ENCODE measurements at places on chromosomes 3 and 15.

- no peak for DNase-seq
These were observed 64.1 kb downstream of the LSM3 start for GRCh38 chr3:14242490-14243311.

- DNase-seq: no peak
These were observed 428.3 kb upstream of the ATP11B start for GRCh38 chr3:182364723-182365650.

DNA sequence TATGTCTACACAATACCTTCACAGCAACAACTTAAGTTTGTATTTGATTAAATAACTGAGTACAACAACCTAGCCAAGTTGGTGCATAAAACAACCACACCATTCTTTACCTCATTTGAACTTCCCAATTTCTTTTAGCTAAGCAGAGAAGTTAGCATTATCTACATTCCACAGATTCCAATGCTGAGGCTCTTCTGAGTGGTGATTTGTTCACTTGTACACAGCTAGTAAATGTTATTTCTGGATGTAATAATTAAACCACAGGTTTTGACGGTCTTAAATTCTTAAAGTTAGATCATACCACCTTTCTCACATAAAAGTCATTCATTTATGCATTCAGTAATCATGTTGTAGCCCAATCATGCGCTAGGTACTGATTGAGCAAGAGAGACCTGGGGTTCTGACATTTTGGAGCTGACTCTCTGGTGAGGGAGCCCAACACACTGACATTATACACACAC, 102.5 kb downstream of the SST start:
- no peak for DNase-seq

- DNase-seq: no peak
These were observed 23.1 kb upstream of the TXNRD3 start for GRCh38 chr3:126677862-126678503.

- no peak for DNase-seq
These were observed 102.5 kb downstream of the AKAP13 start for GRCh38 chr15:85482894-85483293.

DNA sequence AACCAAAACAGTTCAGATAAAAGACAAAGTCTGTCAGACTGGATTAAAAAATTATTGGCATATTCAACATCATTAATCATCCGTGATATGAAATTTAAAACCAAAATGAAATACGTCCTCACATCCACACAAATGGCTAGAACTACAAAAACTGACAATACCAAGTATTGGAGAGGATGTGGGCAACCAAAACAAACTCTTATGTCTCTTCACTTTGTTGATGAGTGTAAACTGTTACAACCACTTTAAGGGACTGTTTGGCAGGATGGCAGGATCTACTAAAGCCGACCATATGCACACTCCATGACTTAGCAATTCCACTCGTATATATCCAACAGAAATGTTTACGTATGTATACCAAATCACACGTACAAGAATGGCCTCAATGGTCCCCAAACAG, 24.8 kb upstream of the C15orf40 start:
- DNase-seq: no peak

DNA sequence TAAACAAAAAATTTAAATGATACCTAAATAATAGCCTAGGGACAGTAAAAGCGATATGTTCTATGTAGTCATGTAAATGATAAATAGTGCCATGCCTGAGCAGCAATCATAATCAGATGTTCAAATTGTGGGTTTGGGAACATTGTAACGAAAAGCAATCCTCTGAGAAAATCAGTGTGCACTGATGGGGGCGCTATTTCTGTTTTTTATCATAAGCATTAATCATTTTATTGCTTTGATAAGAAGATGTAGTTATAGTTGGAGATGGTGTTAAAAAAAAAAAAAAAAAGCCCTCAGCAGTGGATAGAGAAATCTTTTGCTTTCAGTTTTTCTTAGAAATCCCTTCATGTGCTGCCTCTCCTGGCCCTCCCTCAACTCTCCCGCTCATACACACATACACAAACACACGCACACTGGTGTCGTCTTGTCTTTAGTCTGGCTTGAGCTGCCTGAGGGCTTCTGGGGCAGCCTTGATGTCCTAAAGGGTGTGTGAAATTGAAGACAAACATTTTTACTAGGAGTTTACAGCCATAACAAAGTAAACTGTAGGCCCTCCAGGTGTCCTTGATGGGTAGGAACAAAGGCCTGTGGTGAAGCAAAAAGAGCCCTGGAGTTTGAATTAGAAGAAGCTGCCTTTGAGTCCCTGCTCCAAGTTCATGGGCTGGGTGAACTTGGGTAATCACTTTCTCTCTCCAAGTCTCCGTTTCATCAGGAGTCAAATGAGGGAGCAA, 428.1 kb downstream of the SOX2 start:
- no peak for DNase-seq

DNA sequence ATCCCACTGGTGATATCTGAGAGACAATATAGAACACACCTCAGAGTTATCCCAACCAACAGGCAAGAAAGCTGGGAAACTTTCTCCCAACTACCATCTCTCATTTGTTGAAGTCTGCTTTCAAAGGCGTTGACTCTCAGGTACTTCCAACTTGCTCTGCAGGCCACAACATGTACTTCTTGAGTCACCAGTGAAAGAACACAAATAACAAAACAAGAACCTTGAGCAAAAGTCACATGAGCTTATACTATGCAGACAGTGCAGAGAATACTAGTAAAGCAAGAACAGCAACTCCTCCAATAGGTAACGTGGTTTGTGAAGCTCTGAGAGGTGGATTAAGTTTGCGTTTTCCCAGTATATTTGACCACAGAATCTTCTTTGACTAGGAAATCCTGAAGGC, 20.6 kb downstream of the SNTN start:
- no peak for DNase-seq

DNA sequence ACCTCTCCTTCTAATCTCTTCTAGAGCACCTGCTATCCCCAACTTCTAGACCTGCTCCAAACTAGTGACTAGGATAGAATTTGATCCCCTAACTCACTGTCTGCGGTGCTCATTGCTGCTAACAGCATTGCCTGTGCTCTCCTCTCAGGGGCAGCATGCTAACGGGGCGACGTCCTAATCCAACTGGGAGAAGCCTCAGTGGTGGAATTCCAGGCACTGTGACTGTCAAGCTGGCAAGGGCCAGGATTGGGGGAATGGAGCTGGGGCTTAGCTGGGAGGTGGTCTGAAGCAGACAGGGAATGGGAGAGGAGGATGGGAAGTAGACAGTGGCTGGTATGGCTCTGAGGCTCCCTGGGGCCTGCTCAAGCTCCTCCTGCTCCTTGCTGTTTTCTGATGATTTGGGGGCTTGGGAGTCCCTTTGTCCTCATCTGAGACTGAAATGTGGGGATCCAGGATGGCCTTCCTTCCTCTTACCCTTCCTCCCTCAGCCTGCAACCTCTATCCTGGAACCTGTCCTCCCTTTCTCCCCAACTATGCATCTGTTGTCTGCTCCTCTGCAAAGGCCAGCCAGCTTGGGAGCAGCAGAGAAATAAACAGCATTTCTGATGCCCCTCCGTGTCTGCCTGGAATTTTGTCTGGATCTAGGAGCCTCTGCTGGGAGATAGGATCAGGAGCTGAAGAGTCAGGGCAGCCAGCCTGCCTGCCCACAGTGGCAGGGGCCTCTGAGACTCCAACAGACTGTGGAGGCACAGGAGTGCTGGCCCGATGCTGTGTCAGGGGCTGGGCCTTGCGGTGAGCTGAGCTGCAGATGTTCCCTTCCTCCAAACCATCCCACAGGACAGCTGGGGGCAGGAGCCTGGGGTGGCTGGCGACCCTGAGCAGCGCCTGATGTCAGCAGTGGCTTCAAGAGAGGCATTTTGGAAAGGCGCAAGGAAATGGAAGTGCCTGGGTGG, 3.0 kb downstream of the ISLR start:
- no peak for DNase-seq

GRCh38 chr3:39146611-39147591, 6.5 kb downstream of the CSRNP1 start:
- DNase-seq: peak; percentile 79

GRCh38 chr3:16311960-16312451, 47.0 kb downstream of the OXNAD1 start:
- peak; percentile 76 for DNase-seq

GRCh38 chr3:172171396-172172075, 132.2 kb downstream of the FNDC3B start:
- no peak for DNase-seq

- DNase-seq: no peak
These were observed 12.1 kb downstream of the ZDHHC19 start for GRCh38 chr3:196198771-196199753.

- DNase-seq: no peak
These were observed 6.6 kb downstream of the PLSCR5 start for GRCh38 chr3:146598535-146598934.

- no peak for DNase-seq
These were observed 67.8 kb downstream of the LINGO1 start for GRCh38 chr15:77564938-77565337.
